ENCODE measurements at places on chromosomes 13 and 19.

DNA sequence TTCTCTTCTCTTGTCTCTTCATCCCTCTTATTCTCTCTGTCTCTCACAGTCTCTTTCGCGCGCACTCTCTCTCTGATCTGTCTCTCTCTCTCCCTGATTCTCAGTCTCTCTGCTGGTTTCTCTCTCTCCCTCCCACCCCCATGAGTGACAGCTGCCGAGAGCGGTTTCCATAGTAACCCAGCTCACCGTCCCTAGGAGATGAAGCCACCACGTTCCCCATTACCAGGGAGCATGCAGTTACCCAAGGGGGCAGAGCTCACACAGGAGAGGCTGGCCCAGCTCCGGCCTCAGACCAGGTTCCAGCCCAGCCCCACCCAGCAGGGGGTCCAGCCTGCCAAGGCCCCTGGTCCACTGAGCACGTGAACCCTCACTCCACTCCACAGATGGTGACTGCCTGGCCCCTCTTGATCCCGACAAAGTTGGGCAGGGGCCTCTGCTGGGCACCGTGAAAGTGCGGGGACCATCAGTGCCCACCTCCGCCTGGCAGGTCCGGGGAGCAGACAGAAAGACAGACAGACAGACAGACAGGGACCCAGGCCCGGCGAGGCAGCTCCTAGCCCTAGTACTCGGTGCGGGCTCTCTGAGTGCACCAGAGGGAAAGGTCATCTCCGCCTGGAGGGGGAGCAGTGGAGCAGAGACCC lies 50.6 kb downstream of the CELF5 start:
- no peak for DNase-seq

- no peak for DNase-seq
These were observed 716.4 kb downstream of the PCDH9 start for GRCh38 chr13:66513728-66514127.

GRCh38 chr13:67977066-67977465 lies 746.9 kb upstream of the PCDH9 start:
- DNase-seq, result no peak

DNA sequence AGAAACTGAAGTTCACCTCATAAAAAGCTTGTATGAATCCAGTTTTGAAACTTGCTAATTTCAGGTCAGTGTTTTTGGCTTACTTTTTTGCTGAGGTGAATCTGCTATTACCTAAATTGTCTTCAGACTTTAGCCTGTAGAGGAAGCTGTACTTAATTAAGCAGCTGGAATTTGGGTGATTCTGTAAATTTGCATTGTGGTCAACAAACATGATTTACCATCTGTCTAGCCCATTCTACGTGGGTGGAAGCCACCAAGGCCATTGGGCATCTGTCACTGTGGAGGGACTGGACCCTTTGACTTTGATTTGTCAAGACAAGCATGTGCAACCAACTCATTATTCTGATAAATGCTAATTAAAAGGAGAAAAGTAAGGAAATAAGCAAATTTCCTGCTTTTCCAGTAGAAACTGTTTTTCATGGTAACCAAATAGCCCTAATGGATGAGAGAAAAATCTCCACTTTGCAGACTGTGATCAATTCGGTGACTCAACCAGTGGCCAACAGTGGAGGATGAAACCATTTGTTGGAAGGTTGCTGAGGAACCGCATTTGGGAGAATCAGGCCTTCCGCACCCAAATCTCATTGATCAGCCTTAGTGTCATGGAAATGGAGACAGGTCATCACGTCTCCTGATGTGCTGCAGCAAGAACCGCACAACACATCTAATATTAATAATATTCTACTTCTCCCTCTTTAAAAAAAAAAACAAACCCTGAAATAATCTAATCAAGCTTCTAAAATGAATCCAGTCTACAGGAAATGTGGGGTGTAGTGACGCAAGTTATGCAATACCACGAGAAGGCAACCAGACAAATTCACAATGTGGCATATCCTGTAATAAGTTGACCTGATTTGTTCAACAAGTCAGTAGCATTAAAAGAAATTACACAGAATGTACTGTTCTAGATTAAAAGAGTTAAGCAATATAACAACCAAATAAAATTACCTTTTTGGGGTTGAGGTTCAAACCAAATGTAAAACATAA lies 54.3 kb downstream of the GARRE1 start:
- DNase-seq, result no peak

- no peak for DNase-seq
These were observed 50.8 kb upstream of the FREM2 start for GRCh38 chr13:38636073-38636472.

DNA sequence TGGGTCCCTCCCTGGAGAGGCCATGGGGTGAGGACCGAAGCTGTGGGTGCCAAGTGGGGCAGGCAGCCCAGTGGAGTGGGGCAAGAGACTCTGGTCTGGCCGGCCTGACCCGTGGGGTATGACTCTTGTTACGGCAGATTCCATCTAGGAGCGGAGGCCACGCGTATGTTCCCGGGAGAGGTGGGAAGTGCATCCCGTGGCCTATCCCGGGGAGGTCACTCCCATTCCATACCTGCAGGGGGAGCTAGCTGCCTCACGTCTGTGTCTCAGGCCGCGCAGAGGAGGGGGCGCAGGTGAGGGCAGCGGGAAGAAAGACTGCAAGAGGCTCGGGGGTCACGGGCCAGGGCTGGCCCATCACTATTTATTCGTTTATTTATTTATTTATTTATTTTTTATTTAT lies 4.9 kb downstream of the CSNK1G2 start:
- no peak for DNase-seq

DNA sequence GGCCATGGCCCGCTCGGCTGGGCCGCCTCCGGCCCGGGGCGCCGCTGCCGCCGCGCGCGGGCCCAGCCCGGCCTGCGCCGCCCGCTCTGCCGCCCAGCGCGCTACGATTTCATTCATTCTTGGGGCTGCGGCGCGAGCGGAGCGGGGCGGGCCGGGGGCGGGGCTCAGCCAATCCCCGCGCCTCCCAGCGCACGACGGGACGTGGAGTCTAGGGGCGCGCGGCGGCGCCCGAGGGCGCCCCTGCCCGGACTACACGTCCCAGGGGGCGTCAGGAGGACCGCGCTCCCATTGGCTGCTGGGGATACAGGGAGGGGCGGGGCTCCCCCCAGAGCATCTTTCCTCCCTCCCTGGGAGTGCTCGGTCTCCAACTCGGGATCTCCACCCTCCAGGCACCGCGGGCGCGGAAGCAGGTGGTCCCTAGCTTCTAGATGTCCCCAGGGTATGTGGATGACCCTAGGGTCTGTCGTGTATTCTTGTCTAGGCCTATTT lies 5.6 kb upstream of the DPF1 start:
- DNase-seq, result peak; percentile 42

GRCh38 chr13:25731536-25731935 lies 320.3 kb downstream of the SHISA2 start:
- DNase-seq, result no peak

- DNase-seq, result no peak
These were observed 5.4 kb upstream of the CBY2 start for GRCh38 chr13:45696610-45697226.

DNA sequence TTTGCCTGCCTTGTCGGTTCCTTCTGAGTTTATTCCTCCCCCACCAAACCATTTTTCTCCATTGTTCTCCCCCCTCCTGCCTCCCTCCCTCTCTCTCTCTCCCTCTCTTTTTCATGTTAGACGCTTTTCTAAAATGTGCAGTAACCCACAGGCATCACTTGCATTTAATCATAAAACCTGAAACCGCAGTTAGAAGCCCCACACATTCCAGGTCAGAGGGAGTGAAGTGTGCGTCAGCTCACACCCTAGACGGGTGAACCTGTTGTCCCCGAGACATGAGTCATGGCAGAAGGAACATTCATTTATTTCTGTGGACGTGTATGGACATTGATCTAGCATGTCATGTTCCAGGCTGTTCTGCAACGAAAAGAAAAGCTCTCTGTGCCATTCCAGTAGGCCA lies 19.9 kb downstream of the ONECUT3 start:
- no peak for DNase-seq

All from stimulated activated CD8-positive, alpha-beta memory T cell treated with anti-CD3 and anti-CD28 coated beads, Interleukin-15, amount 100 ng/mL, for 24 hours (primary cell).